ENCODE measurements at places on chromosomes 2 and 18.
A peak's percentile ranks its signal among the peaks of the same experiment; 100 is the strongest.

DNA sequence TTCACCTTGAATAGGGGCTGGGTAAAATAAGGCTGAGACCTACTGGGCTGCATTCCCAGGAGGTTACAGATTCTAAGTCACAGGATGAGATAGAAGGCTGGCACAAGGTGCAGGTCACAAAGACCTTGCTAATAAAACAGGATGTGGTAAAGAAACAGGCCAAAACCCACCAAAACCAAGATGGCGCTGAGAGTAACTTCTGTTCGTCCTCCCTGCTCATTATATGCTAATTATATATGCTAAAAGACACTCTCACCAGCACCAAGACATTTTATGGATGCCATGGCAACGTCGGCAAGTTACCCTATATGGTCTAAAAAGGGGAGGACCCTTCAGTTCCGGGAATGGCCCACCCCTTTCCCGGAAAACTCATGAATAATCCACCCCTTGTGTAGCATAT is 711.5 kb upstream of the KLHL29 start:
- DNase-seq, result no peak

DNA sequence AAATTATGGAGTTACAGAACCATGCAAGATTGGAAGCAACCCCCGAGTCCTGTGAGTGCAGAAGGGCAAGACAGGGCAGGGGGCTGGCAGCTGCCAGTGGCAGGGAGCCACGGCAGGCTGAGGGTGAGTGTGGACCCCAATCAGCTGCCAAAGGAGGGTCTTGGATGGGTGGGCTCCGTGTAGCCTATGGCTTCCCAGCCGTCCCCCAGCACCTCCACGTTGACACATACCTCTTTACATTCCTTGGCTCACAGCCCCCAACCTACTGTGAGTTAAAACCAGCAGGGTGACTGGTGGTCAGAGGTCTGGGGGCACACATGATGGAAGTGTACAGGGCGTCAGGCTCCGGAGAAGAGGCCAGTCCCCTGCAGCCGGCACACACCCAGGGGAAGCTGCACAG is 60.9 kb upstream of the SALL3 start:
- DNase-seq, result no peak

- DNase-seq, result no peak
Measured at GRCh38 chr2:171287036-171287571, 126.4 kb upstream of the TLK1 start.

- DNase-seq, result no peak
Measured at GRCh38 chr2:110955556-110955955, 165.2 kb upstream of the BCL2L11 start.

DNA sequence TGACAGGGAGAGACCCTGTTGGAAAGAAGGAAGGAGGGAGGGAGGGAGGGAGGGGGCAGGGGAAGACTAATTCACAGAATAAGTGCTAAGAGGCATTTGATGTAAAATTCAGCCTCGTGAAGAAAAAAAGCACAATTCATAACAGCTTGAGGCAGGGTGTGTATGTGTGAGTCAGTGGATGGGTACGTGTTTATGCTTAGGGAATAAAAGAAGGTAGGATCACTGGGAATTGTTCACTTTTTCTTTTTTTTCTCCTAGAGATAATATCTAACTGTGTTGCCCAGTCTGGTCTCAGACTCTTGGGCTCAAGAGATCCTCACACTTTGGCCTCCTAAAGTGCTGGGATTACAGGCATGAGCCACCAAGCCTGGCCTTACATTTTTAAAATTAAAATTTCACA is 39.2 kb downstream of the WDR33 start:
- no peak for DNase-seq

- DNase-seq, result peak; percentile 71
Measured at GRCh38 chr2:9336241-9336575, 87.1 kb downstream of the ITGB1BP1 start.

GRCh38 chr2:75800456-75800855 is 89.7 kb upstream of the GCFC2 start:
- no peak for DNase-seq

DNA sequence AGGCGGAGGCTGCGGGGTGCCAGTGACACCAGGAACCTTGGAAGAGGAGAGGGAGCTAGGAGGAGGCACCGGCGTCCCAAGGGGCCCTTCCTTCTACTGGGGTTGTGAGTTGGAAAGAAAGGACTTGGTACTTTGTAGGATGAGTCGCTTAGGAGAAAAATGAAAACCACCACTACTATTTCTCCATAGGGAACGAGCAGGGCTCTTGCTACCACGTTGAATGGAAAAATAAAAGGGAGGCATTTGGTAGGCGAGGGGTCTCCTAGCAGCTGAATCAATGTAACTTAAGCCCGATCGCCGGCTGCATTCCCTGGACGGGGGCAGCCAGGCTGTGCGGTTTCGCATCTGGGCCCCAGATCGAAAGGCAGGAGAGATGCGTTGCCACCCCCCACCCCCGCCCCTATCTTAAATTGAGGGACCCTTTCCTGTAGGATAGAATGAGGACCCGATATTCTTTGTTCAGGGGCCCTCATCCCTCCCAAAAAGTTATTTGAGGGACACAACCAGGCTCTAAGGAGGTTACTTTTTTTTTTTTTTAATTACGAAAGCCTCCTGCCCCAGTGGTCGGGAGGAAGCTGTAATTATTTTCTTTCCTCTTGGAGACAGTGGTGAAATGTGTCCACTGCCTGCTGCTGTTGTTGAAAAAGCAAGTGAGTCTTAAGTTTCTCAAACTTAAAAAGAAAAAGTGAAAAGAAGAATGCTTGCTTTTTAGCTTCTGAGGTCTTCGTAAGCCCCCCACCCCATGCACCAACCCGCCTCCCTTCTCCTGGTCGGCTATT is 1.3 kb downstream of the IGFBP2 start:
- peak; percentile 24 for DNase-seq
